LHCN-M2 (cell line): ENCODE measurements at places on chromosomes 2 and 18. TPM values are rescaled to one million over a fixed set of nuclear protein-coding genes. Genes with fewer than 3 reads are reported as not detected.
A peak's percentile ranks its signal among the peaks of the same experiment; 100 is the strongest.

GRCh38 chr2:147025646-147026585 is 818.9 kb upstream of the ACVR2A start:
- peak; percentile 65 for DNase-seq

DNA sequence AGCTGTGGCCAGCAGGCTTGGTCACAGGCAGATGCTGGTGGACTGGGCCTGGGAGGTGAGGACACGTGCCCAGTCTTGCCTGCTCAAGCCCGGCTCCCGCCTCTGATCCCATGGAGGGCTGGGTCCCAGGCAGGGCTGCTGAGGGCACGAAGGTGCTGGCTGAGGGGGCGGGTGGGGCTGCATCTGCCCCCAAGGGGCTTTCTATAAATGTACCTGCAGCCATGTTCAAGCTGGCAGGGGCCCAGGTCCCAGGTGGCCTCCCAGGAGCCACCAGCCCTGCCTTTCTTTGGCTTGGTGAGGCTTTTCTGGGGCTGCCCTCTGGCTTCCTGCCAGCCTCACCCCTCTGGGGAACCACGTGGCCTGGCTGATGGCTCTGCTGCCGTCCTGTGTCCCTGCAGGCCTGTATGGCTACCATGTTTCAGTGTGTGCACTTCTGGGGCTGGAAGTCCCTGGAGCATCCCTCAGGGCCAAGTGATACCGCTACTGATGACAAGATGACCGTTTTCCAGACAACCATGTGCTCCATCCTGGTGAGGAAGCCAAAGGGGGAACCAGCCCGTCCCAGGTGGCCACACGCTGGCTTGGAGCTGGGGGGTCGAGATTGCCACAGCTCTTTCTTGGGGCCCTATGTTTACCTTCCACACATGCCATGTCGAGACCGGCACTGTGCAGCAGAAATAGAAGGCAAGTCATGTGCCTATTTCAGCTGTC is 23.2 kb downstream of the HJURP start:
- no peak for DNase-seq

DNA sequence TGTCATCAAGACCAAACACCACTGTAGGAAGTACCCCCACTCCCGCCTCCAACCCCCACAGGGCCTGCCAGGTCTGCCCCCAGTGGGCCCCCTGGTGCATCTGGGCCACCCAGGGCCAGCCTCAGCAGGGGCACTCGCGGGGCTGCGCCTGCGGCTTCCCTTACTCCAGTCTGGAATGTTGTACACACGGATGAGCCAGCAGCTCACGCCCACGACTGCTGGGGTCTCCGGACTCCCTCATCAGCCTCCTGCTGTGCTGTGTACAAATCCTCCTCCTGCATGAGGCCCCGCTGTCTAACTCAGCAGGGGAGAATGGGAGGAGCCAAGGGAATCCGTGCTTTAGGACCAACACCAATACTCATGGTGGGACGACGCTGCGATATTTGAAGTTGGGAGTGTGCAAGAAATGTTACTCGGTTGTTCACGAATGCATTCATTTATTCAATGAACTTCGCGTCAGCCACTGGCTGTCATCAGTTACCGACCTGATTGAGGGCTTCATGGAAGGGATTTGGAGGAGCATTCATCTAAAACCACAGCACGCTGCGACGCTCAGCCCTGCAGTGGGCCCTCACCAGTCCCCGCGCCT is 654 bp upstream of the ASB1 start:
- peak; percentile 68 for DNase-seq

RRM2 gene
- total RNA-seq, result 162 and 187 TPM in 2 replicates

MYL1 gene
- 0.34 TPM in 1 of 2 replicates, not detected in the other for total RNA-seq

HMSD gene
- not detected in 2 replicates for total RNA-seq

DNA sequence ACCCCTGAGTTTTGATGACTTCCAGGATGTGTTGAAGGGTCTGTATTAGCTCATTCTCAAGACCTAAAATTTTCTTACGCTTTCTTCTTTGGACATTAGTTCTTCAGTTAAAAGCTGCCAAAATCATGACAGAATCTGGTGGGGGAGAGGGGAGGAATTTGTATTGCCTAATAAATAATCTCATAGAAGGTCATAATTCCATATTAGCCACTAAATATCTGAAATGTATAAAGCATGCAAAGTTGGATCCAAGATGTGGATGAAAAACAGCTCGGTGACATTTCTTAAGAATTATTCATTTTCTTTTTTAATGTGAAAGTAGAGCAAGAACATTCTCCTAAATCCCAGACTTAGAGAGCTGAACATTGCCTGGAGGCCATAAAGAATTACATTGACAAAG is 120.1 kb downstream of the MMADHC start:
- no peak for DNase-seq

CERS6 gene
- 43.9 and 47.2 TPM in 2 replicates for total RNA-seq

KLHL30 gene
- 0.96 and 2.1 TPM in 2 replicates for total RNA-seq

DNA sequence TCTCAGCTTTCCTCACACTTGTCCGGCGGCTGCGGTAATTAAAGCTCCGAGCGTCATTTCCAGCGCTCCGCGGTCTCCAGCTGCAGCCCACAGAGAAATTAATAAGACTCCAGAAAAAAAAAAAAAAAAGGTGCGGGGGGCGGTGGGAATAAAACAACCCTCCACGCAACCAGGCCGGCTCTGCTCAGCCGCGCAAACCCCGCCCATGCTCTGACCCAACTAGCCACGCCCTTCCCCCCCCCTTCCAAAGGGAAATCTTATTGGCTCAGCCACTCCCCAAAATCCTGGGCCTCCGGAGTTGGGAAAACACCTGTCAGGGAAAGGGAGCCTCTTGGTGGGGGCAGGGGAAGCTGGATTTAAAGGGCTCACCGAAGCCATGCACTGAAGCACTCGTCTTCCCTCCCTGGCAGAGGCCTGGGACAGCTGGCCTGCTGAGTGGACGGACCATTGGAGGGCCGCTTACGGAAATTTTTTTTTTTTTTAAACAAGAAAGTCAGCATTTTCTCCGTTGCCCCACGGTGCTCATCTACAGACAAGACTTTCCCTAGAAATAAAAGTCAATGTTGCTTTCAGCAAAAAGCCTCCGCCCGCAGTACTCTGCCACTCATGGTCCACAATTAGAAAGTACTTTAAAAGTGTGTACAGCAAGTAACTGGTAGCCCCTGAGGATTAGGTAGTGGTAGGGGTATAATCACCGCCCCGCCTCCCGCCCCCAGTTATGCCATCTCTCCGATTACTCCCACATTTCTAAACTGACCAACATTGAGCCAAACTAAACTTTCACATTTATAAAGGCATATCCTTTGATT is 674 bp upstream of the ERBB4 start:
- DNase-seq, result no peak

DNA sequence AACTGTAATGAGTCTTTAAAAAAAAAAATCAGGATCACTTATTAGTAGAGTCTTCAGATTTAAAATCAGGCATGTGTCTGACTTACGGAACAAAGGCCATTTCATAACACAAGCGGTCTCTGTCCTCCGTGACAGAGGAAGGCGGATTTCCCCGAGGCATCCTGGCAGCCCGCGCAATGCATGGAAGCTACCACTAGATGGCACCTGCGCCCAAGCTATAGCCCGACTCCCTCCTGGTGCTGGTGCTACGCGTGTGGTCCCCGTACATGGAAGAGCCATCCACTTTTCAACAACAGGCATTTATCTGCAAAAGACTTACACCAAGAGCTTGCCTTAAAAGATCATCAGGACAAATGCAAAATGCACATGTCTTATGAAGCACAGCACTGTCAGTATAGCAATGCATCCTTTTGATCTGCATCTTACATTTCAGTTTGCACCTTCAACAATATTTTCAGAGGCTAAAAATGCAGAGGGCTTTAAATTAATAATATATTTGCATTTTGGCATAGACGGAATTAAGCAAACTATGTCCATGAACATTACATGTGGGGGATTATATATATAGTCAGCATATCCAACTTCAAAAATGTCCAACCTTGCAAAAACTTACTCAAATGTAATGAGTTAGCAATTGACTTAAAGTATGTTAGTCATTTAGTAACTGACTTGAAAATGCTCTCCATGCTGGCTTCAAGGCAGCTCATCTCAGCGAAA is 96.0 kb downstream of the ZNF516 start:
- peak; percentile 51 for DNase-seq

DNA sequence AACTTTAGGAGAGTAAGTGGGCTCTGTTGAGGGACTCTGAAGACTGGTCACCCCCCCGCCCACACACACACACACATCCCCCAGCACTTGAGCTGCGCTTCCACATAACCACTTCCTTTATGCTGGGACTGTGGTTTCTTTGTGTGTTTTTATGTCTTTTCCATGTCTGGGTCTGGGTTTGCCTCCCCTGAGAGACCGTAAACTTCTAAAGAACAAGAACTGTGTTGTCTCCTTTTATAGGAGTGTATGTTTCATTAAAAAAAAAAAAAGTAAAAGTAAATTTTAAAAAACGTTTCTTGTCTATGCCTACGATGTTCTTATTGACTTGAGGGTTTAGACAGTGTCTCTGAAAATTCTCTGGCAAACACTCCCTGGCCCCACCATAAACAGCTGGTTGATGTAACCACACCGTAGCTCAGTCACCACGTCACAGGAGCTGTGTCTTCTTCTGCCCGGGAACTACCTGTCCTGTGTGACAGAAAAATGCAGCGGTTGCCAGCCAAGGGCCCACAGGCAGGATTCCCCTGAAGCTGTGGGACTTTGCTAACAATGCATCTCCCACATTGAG is 68.0 kb downstream of the KLHL29 start:
- peak; percentile 37 for DNase-seq

- no peak for DNase-seq
Measured at GRCh38 chr18:59012815-59013705, 126.6 kb upstream of the SEC11C start.

DNA sequence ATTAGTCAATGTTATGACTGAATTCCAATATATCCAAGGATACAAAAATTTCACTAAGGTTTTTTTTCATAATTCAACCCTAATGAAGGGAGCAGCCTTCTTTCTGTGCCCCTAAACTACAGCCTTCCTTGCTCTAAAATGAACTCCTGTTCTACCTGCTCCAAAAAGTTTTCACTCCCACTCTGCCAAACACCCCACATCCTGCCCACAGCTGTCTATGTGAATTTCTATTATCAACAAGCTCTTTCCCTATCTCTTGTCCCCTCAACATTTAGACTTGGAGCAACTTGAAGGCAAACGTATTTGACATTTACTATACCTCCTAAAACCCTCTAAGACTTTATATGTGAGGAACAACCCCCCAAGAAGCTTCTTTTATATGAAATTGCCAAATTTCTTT is 2.5 kb downstream of the STAT4 start:
- DNase-seq, result no peak

ONECUT2 gene
- total RNA-seq, result under 0.01 TPM in 2 replicates

- peak; percentile 28 for DNase-seq
Measured at GRCh38 chr18:57447154-57447621, 12.0 kb downstream of the ONECUT2 start.

DNA sequence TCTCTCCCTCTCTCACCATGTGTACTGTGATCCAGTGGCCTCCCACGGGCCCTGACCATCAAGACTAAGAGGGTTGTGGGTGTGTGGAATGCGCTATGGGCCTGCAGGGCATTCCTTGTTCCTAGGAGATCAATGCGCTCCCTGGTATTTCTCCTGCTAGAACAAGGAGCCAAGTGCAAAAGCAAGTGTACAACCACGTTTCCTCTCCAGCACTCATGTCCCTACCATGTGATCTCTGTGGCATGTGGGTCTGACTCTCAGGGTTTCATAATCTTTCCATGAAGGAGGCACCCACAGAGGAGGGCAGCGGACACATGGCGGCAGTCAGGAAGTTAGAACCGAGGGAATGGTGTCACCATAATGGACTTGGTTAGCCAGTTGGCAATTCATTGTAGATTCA is 91.4 kb downstream of the MAPK4 start:
- no peak for DNase-seq

SLC16A14 gene
- 0.11 TPM in 1 of 2 replicates, not detected in the other for total RNA-seq

DNA sequence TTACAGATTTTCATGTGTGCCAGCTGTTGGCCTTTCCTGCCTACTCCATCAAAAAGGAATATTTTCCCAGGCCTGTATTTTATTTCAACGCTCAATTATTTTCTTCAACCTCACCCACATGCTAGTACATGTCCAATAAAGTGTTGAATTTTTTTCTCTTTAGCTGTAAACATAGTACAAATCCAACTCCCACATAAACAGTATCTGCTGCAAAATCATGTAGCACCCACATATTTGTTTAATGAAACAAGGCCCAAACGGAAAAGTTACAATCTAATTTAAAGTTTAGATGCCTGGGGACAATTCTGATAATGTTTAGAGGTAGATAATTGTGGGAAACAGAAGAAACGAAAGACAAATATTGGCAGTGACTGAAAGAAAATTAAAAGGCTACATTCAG is 275.4 kb upstream of the ACVR2A start:
- no peak for DNase-seq

DNA sequence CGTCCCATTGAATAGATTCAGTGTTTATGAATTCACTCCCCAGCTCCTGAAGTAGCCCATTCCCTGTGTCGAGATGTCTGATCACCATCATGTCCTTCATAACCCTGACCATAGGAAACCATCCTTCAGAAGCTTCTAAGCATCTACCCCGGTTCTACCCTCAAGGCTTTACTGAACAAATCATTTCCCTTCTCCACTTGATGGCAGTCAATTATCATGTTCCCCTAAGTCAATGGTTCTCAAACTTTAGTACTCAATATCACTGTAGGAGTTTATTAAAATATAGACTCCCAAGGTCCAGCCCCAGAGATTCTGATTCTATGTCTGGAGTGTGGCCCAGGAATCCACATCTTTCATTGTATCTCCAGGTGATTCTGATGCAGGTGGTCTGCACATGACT is 228.4 kb upstream of the SP5 start:
- peak; percentile 28 for DNase-seq

- DNase-seq, result no peak
Measured at GRCh38 chr2:64656379-64656778, 2.7 kb upstream of the SERTAD2 start.

CWC22 gene
- 12.2 and 16.8 TPM in 2 replicates for total RNA-seq

DNA sequence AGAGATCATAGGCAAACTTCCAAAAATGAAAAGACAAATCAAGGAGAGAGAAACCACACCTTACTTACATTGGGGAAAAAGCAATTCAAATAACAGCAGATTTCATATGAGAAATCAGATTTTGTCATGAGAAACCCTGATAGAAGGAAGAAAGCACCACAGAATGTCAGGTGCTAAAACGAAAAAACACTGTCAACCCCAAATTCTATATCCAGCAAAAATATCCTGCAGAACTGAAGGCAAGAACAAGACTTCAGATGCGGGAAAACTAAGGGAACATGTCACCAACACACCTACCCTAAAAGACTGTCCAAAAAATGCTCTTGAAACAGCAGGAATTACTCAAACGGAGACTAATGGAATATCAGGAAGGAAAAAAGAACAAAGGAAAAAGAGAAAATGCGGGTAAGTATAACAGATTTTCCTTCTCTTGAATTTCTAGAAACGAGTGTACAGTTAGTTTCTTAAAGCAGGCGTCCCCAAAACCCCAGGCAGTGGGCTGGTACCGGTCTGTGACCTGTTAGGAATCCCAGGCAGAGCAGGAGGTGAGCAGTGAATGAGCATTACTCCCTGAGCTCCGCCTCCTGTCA is 7.3 kb upstream of the ID2 start:
- peak; percentile 12 for DNase-seq

CPLX4 gene
- total RNA-seq, result not detected in 2 replicates

SMYD1 gene
- 0.45 and 1.6 TPM in 2 replicates for total RNA-seq

SPP2 gene
- total RNA-seq, result not detected in 2 replicates
